GM20000 (cell line): ENCODE measurements at places on chromosomes 2 and 18.
A peak's percentile ranks its signal among the peaks of the same experiment; 100 is the strongest.

GRCh38 chr18:45621061-45621511, 5.8 kb downstream of the SLC14A2 start:
- peak; percentile 66 for DNase-seq

- DNase-seq, result no peak
Measured at GRCh38 chr2:43175020-43175441, 51.4 kb downstream of the ZFP36L2 start.

DNA sequence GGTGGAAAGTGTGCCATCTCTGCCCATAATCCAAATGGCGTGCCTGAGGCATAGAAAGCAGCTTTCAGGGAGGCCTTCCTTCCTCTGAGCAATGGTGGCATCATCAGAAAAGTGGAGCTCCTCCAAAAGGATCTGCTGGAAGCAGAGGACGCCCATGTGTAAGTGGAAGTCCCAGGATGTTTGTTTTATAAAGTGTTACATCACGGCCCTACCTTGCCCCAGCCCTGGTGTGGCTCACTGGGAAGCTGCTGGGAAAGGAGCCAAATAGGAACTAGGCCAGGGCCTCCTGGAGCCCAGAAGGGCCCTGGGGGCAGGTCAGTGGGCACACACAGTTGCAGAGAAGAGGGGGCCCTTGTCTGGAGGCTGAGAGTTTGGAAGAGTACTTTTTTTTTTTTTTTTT, 4.2 kb upstream of the ODC1 start:
- DNase-seq, result no peak

DNA sequence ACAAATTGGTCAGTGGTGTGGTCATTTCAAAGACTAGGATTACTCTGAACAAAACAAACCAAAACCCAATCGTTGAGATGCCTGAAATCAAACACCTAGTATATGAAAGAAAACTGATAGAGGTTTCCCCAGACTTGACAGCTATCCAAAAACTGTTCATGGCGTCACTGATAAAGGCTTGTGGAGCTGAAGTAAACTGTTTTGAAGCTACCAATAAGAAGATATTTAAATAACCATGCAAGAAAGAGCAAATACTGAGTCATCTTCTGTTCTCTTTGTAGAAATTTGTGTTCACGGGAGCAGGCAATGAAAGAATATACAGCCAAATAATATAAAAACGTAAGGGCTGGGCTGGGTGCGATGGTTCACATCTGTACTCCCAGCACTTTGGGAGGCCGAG, 7.5 kb upstream of the COLEC11 start:
- DNase-seq, result no peak

DNA sequence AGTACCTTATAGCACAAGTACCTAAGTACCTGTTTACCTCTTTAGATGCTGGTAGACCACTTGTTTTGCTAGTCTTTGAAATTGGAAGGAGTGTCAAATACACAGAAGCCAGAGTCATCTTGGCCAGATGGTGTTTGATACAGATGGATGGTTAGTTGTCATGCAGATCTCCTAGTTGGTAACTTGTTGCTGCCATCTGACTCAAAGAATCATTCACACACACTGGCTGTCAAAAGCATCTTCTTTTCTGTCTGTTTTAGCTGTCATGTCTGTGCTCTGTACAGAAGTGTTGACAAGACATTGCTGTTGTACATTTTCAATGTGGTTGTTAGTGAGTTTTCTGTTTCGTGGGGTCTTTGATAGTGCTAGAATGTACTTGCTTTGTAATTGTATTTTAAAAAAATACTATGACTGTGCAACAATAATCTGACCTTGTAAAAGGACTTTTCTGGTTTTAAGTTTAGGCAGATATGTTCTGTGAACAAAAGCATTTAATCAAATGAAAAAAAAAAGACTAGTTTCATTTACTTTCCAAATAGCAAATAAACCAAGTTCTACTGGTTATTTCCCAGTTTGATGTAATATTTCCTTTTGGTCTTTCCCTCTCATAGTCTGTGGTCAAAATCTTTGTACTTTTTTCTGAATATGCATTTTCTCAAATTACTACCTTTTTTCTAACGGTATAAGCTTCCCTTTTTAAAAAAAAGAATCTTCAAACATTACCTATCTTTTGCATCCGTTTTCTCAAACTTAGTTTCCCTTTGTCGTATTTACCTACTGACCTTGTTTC, 39.9 kb downstream of the TANK start:
- peak; percentile 5 for DNase-seq

GRCh38 chr2:230666446-230666845, 46.2 kb upstream of the CAB39 start:
- DNase-seq, result no peak

DNA sequence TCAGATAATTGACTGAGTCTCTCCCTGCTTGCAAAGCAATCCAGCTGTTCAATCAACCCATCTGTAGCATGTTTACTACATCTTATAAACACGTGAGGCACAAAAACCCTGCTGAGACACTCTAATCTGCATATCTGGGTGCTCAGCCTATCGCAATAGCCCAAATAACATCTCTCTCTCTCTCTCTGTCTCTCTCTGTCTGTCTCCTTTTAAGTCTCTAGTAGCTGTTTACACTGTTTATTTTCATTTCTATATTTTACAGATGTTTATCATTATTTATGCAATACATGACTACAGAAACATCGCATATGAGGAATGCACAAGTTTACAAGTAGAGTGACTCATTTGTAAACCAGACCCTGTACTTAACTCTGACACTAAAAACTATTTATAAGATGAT, 422.1 kb upstream of the DSEL start:
- DNase-seq, result no peak

GRCh38 chr2:105789745-105790460, 45.2 kb downstream of the NCK2 start:
- DNase-seq, result peak; percentile 34

- no peak for DNase-seq
Measured at GRCh38 chr2:120754067-120754960, 18.6 kb downstream of the GLI2 start.

- DNase-seq, result no peak
Measured at GRCh38 chr2:37198681-37199065, 2.4 kb downstream of the CEBPZOS start.

- no peak for DNase-seq
Measured at GRCh38 chr2:48851161-48851560, 95.6 kb upstream of the LHCGR start.

DNA sequence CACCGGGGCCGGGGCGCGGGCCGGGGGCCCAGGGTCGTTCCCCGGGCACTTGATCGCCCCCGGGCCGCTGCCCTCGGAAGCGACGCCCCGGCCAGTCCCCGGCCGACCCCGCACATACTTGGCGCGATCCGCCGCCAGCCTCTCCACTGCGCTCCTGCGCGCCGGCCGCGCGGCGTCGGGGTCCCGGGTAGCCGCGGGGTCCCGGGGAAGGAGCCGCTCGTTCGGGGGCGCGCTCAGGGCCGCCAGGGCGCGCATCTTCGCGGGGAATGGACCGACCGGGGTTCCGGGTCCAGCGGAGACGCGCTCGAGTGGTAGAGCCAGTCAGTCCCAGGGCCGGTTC, 204 bp downstream of the FAM110C start:
- peak; percentile 36 for DNase-seq

- DNase-seq, result no peak
Measured at GRCh38 chr2:150097901-150098531, 389.5 kb downstream of the RND3 start.

- no peak for DNase-seq
Measured at GRCh38 chr2:188870289-188870688, 103.9 kb upstream of the COL3A1 start.

DNA sequence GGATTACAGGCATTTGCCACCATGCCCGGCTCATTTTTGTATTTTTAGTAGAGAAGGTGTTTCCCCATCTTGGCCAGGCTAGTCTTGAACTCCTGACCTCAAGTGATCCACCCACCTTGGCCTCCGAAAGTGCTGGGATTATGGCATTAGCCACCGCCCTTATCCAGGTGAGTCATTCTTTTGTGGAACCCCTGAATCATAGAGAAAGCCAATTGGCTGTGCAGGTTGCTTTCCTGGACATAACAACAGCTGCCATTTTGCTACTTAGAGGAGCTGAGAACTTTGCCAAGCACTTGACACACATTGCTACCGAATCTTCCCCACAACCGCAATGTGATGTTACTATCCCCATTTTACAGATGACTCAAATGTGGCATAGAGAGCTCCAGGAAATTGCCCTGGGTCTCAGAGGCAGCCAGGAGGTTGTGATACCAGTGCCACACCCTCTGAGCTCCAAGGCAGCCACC, 36.0 kb downstream of the SETBP1 start:
- DNase-seq, result no peak

GRCh38 chr18:2515908-2516625, 55.2 kb downstream of the METTL4 start:
- peak; percentile 7 for DNase-seq

GRCh38 chr2:223937535-223937934, 7.6 kb downstream of the WDFY1 start:
- no peak for DNase-seq

GRCh38 chr2:206920951-206921350, 18.4 kb upstream of the CPO start:
- DNase-seq, result no peak

GRCh38 chr18:25921677-25922421, 168.6 kb downstream of the SS18 start:
- peak; percentile 73 for DNase-seq

- no peak for DNase-seq
Measured at GRCh38 chr2:154507186-154507585, 191.3 kb upstream of the KCNJ3 start.

DNA sequence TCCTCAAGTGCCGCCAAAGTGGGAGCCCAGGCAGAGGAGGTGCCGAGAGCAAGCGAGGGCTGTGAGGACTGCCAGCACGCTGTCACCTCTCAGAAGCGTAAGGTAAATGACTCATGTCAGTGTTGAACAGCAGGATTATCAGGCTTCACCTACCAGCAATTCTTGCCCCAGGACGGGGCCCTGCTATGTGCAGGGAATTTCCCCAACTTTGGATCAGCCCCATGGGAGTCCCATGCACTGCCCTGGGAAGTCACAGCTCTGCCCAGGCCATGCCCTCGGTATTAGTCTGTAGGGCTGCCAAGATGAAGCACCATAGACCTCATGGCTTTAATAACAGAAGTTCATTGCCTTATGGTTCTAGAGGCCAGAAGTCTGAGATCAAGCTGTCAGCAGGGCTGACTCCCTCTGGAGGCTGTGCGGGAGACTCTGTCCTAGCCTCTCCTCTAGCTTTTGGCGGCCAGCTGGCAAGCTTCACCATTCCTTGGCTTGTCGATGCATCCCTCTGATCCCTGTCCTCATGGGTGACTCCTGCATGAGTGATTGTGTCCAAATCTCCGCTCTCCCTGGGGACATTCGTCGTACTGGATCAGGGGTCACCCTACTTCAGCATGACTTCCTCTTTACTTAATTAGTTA, 55.9 kb downstream of the TRPM8 start:
- DNase-seq, result no peak

GRCh38 chr2:15561574-15562344, 625 bp upstream of the NBAS start:
- peak; percentile 38 for DNase-seq

DNA sequence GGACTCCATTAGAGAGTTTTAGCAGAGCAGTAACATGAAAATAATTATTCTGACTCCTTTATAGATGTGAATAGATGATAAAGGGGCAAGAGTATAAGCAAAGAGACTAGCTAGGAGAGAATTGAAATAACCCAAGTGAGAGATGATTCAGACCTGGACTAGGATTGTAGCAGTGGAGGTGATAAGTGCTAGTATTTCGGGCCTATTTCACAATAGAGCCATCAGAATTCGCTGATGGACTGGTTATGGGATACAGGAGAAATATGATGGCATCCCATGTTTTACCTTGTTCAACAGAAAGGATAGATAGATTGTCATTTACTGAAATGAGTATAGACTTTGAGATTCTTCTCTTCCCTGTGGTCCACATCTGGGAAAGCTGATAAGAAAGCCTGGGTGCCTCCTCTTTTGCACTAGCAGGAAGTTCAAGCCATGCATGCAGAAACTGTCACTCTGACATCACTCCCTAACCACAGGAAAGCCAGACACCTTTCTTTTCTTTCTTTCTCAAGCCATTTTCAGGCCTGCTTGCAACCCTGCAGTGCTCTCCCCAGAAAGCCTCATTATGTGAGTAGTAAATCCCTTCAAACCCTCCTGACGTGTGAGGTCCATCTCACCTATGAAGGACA, 25.3 kb downstream of the DYNAP start:
- peak; percentile 19 for DNase-seq

- DNase-seq, result no peak
Measured at GRCh38 chr2:157789933-157790511, 86.1 kb downstream of the ACVR1 start.

GRCh38 chr2:177796654-177797415, 275.7 kb downstream of the PDE11A start:
- DNase-seq, result no peak

DNA sequence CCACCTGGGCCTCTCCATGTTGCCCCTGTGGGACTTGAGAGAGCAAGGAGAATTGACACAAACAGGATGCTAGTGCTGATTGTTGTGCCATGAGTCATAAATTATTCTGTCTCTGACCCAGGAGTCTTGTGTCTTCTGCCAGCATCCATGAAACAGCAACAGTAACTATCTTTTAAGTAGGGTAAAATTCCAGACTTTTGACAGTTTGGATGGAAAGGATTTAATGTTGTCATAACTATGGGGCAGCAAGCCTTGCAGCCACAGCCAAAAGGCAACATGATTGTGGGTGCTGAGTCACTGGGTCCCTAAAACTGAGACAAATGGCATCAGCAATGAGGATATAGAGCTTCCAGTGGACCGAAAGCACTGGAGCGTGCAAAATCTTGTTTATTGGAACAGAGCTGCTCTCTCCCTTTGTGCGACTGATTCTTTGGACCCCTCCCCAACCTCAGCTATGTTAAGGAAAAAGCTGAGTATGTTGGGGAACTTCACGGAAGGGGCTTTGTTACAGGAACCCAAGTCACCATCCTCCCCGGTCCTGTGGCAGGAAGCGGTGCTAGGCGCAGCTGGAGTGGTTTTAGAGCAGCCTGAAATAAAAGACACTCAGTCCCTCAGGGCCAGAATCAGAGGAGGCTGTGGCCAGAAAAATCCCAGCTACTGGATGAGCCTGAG, 9.6 kb upstream of the ITPRIPL1 start:
- peak; percentile 34 for DNase-seq

DNA sequence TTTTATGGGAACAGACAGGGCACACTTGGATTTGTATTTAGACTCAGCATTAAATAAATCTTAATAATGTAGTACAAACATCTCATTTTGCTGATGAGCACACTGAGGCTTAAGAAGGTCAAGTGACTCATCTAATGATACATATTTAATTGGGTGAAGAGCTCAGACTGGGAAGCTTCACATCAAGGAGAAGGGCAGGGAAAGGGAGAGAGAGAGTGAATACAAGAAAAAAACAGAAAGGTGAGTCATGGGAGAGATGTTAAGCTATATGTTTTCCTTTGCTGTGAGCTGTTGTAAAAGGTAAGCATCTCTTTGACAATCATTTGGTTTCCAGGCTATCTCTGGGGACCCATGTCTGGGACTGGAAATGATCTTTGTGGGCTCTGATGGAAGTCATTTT, 277.8 kb downstream of the SETBP1 start:
- DNase-seq, result no peak
